ENCODE measurements at places on chromosomes 12 and 14.

DNA sequence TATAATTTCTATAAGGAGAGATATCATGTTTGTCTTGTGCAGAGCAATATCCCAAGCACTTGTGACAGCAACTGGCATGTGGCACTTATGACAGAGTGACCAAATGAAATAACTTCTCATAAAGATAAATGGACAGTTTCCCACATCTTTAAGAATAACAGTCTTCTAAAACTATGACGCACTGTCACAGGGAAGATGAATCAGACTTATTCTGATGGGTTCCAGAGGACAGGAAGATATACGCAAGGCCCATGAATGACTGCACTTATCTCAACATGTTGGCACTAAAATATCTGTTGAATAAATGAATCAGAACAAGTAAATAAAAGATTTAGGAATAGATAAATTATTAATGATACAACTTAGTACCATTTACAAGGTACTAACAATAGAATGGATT is 465.8 kb upstream of the SYT1 start:
- no peak for DNase-seq

DNA sequence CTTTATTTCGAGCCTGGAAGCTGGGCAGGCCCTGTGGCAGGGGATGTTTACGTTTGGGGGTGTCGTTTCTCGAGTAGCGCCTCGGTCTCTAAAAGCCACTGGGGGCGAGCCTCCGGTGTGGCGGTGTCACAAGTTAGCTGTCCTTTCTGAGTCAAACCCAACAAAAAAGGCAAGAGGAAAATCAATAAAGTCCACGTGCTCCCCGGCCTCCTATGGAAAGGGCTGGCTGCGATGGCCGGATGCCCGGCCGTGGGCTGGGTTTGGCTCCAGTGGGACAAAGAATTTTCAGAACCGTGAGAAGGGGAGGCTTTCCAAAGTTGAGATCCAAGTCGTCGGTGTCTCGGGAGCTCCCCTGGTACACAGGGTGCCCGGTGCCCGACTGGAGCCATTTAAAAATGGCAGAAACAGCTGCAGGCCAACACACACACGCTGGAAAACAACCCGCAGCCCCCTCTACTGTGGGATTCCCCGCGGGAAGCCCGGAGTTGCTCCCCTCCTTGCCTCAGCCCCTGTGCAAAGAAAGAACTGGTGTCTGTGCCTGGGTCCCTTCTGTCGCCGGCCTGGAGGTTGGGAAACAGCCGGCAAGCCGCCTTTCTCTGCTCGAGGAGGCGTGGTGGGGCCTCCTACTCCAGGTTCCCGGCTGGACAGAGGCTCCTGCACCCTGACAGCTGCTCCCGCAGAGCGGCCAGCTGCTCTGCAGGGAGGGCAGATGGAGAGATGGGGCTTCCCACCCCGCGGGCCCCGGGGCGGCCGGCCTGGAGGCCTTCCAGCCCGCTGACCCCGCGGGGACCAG is 1.9 kb downstream of the BCL7A start:
- DNase-seq, result no peak

- DNase-seq, result no peak
Measured at GRCh38 chr14:73623504-73624054, 11.3 kb downstream of the ACOT6 start.

- no peak for DNase-seq
Measured at GRCh38 chr14:53858345-53858684, 98.3 kb downstream of the BMP4 start.

- DNase-seq, result no peak
Measured at GRCh38 chr12:20350026-20350425, 18.3 kb upstream of the PDE3A start.

DNA sequence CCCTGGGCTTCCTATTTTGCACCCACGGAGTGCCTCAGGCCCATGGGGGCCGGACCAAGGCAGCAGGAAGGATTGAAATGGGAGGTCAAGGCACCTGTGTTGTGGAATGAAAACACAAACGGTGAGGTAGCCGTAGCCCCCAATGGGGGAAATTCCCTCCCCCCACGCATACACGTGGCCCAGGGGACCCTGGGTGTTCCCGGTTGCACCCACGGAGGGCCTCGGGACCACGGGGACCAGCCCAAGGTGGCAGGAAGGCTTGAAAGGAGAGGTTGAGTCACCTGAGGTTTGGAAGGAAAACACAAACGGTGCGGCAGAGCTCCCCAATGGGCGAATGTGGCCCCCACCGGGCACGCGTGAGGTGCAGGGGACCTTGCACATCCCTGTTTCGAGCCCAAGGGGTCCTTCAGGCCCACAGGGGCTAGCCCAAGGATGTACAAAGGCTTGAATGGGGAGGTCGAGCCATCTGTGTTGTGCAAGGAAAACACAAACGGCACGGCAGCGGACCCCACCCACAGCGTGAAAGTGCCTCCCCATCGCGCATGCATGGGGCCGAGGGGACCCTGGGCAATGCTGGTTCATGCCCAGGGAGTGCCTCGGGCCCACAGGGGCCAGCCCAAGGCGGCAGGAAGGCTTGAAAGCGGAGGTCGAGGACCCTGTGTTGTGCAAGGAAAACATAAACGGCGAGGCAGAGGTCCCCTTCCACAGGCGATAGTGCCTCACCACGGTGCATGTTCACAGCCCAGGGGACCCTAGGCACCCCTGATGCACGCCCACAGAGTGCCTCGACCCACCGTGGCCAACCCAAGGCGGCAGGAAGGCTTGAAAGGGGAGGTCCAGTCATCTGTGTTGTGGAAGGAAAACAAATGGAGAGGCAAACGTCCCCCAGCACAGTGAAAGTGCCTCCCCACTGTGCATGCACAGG is 376.7 kb downstream of the ALG10 start:
- DNase-seq, result no peak

DNA sequence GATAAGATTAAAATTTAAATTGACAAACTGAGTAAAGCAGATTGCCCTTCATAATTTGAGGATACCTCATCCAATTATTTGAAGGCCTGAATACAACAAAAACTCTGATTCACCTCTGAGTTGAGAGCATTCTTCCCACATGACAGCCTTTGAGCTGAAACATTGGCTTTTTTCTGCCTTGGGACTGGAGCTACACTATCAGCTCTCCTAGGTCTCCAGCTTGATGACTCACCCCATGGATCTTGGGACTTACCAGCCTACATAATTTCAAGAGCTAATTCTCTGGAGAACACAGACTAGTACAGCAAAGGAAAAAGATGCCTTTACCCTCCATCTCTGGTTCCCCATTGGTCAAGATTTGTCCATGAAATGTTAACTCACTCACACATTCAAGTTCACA is 555.1 kb downstream of the FOXG1 start:
- no peak for DNase-seq

- DNase-seq, result no peak
Measured at GRCh38 chr12:16607906-16608775, 2.2 kb upstream of the LMO3 start.

DNA sequence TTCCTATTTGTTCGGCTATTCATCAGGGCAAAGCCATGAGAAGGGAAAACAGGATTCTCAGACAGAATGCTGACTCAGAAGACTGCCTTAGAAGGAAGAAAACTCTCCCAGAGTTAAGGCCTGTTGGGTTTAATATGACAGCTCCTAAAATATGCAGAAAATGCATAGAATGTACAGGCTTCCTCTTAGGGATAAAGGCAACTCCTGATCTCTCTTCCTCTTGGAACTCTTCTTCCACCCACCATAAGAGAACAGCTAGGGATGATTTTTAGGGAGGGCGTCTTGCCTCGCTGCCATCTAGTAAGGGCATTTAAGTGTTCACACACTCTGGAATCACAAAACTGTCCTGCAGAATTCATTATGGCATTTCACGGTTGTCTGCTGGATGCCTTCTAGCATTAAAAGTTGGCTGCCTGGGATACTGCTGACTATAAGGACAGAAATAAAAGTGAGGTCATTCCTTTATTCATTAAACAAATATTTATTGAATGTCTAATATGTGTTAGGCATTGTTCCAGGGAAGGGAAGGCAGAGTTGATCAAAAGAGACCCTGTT is 73.7 kb downstream of the DCAF5 start:
- no peak for DNase-seq

DNA sequence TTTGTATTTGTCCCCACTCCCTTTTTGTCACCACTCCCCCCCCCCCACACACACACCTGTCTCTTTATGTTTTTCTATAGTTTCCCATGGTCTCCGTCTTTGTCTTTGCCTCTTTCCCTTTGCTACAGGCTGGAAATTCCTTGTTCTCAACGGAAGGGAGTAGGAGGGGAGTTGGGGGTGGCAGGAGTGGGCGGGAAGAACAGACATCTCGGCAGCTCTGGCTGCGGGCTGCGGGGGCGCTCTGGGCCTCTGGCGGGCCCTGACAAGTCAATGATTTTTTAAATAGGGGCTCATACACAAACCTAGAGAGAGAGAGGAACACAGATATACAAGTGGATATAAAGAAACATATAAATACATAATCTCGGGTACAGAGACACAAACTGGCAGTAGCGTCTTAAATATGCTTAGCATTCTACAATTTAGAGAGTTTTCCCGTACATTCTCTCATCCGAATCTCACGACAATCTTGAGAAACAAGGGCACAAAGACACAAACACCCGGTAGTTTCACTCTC is 2.4 kb upstream of the NAB2 start:
- peak; percentile 67 for DNase-seq
